ENCODE measurements at places on chromosomes 5 and 9. TPM values are rescaled to one million over a fixed set of nuclear protein-coding genes. Genes with fewer than 3 reads are reported as not detected.

Gene EGFL7
- 142 TPM for total RNA-seq

Gene CER1
- not detected for total RNA-seq

Gene CDC25C
- 39.8 TPM for total RNA-seq

Gene OTP
- total RNA-seq, result not detected

Gene WDR31
- total RNA-seq, result 1.9 TPM

Gene SLC34A1
- not detected for total RNA-seq

Gene TAF11L6
- total RNA-seq, result not detected

Gene FRMPD1
- not detected for total RNA-seq

Gene GABRA6
- total RNA-seq, result not detected

Gene RELL2
- total RNA-seq, result 9.9 TPM

Gene PTGS1
- total RNA-seq, result not detected

DNA sequence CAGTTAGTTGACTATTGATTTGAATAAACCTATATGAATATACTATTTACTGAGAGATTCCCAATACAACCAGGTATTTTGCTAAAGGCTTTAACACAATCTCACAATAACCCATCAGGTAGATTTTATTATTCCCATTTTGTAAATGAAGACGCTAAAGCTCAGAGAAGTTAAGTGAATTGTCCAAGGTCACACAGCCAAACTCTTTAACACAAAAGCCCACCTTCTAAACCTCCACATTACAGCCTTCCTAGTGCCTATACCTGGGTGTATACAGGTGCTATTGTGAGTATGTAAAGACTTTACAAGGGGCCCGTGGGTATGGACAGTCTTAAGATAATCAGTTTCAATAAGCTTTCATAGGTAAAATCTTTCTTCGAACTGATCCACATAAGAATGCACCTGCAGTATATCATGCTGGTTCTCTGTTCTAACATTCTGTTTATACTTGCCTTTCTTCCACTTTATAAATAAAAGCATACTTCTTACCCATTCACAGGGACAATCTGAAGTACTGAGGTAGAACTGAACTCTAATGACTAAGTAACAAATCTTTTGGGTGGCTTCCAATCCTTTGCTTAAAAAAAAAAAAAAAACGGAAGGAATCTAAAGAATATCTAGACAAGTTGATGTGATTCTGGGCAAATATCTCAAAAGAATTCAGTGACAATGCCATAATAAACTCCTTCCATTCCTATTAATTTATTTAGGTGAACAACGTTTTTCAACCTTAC, 59.1 kb downstream of the PJA2 start:
- DNase-seq, result no peak

- no peak for DNase-seq
Observed at GRCh38 chr5:177334155-177334551, 17.3 kb downstream of the LMAN2 start.

DNA sequence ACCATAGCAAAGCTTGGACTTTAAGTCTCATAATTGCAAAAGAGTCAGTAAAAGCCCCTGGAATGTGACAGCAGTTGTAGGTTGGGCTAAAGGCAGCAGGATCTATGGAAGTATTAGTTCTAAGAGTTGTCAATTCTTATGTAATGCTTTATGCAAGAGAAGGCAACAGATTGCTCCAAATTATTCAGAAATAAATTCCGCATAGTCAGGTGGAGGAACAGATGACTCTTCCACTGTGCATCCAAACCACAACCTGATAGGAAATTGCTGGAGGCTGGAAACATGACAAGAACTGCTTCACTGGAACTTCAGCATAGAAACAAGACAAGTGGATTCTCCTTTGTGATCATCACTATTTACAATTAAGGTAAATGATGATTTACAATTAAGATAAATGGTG, 101.0 kb downstream of the STARD4 start:
- DNase-seq, result peak; percentile 92

GRCh38 chr5:178839319-178839704, 20.4 kb upstream of the ZNF354B start:
- peak; percentile 2 for DNase-seq

GRCh38 chr9:107087222-107087621, 195.9 kb upstream of the RAD23B start:
- DNase-seq, result no peak

GRCh38 chr9:26462751-26463150, 429.9 kb downstream of the CAAP1 start:
- no peak for DNase-seq

GRCh38 chr5:178314961-178315820, 82.6 kb upstream of the PHYKPL start:
- DNase-seq, result no peak

- no peak for DNase-seq
Observed at GRCh38 chr9:8489835-8490234, 690.3 kb upstream of the DMAC1 start.

DNA sequence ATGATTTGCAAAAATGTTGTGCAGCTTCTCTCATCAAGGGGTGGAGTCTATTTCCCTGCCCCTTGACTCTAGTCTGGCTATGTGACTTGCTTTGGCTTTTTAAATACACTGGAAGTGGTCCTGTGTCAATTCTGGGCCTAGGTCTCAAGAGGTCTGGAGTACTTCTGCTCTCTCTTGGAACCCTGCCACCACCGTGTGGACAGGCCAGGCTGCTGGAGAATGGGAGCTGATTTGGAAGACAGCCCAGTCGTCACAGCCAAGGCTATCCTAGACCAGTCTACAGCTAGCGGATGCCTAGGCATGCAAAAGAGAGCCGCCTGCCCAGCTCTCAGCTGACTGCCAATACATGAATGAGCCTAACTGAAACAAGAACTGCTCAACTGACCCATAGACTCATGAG, 56.7 kb upstream of the CLINT1 start:
- DNase-seq, result peak; percentile 94

- DNase-seq, result no peak
Observed at GRCh38 chr9:78566521-78566920, 269.6 kb downstream of the PSAT1 start.

DNA sequence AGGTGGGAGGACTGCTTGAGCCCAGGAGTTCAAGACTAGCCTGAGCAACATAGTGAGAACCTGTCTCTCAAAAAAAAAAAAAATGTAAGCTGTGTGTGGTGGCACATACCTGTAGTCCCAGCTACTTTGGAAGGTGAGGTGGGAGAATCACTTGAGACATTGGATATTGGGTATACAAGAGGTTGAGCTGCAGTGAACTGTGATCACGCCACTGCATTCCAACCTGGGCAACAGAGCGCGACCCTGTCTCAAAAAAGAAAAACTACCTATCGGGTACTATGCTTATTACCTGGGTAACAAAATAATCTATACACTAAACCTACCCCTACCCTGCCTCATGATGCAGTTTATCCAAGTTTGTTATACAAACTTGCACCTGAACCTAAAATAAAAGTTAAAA, 64.9 kb downstream of the AOPEP start:
- DNase-seq, result no peak

DNA sequence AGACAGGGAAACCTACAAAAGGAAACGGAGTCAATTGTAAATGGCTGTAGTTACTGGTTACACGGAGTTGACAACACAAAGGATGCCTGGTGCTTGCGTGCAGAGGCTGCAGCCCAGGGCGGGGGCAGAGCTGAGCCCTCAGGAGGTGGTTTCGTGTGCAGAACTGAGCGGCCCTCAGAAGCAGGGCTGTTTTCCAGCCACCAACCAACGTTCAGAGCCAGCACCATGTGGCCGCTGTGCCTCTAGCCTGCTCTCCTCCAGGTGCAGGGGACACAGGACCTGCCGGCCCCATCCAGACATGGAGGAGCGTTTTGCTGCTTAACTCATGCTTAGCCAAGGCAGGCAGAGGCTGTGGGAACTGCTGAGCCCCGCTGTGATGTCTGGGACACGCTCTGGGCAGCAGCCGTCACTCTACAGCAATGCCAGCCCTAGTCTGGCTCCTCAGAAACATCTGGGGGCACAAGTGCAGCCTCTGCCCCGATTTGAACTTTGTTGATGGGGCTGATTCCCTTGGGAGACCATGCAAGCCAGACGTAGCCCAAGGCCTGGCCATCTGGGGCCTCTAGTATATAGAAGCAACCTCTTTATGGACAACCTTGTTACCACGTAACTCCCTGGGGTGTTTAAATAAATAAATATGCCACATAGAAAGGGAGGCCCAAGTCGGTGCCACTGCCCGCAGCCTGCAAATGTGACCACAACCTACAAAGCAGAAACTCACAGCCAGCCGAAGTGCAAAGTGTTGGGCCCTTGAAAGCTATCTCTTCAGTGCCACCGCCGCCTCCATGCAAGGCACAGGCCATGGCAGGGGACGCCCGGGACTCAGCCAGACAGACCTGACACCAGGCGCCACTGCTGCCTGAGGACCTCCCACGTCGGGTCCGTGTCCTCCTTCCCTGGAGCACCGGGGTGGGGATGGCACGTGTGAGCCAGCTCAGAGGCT, 42.1 kb downstream of the NKD2 start:
- DNase-seq, result no peak

DNA sequence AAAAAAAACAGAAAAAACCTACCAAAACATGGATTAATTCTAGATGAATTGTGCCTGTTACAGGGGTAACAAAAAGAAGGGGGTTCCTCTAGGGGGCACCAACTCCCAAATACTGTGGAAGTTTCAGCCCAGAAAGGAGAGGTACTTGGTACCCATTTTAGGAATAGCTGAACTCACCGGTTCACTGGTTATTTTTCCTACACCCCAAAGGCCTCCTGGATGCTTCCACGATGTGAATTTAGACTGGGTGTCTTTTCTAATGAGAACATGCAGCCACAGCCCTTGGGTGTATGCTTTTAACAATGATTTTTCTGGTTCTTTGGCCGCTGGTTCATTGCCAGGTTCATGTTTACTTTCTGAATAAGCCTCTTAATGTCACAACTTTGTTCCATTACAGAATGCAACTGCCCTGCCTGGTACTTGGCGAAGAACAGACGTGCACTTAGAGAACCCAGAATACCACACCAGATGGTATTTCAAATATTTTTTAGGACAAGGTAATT, 46.7 kb downstream of the GARNL3 start:
- peak; percentile 22 for DNase-seq

- DNase-seq, result no peak
Observed at GRCh38 chr5:110371011-110371724, 355.3 kb downstream of the TMEM232 start.

DNA sequence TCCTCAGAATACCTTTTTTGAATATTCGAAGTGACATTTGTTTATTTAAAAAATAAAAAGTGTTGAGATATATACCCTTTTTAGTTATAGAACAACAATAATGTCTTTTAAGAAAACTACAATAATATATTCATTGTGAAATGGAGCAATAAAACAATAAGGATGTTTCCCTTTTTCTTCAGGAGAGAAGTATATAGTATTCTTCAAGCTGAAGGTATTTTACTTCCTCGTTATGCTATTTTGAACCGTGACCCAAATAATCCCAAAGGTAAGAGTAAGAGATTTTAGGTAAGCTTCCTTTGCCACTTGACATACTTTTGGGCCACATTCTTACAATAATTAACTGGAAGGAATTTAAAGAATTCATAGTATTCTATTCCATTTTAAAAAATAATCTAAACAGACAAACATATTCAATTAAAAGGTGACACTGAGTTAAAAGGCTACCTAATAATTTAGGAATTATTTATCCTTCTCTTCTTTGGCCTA, 18.1 kb downstream of the PPIP5K2 start:
- DNase-seq, result no peak

GRCh38 chr5:172881691-172882370, 47.8 kb downstream of the ERGIC1 start:
- no peak for DNase-seq

GRCh38 chr5:61186634-61187033, 24.4 kb upstream of the SMIM15 start:
- DNase-seq, result no peak

GRCh38 chr9:87618226-87618625, 107.7 kb upstream of the CTSL start:
- no peak for DNase-seq

DNA sequence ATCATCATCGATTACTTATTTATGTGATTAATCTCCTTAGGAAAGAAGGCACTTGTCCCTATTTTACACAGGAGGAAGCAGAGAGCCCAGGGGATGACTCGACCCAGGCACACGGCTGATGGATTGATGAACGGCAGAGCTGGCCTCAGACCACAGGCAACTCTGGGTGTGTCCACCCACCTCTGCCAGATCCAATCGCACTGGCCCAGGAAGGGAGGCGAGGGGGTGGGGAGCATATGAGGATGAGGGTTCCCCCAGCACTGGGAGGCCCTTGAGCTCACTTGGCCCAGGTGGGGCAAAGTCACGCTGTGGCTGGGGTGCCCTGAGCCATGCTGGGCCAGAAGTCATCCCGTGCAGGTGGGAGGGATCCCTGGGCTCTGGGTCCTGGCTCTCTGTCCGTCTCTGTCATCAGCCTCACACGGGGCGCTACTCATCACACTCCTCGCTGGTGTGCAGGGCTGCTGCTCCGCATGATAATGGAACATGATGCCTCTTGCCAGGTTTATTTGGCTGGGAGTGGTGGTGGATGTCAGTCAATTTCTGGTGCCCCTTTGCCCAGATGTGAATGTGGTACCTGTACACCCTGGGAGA, 160.1 kb downstream of the GAPVD1 start:
- DNase-seq, result no peak

GRCh38 chr9:37342895-37343294, 79.6 kb upstream of the GRHPR start:
- DNase-seq, result no peak

- DNase-seq, result peak; percentile 81
Observed at GRCh38 chr5:58460732-58461286, 923 bp upstream of the PLK2 start.

DNA sequence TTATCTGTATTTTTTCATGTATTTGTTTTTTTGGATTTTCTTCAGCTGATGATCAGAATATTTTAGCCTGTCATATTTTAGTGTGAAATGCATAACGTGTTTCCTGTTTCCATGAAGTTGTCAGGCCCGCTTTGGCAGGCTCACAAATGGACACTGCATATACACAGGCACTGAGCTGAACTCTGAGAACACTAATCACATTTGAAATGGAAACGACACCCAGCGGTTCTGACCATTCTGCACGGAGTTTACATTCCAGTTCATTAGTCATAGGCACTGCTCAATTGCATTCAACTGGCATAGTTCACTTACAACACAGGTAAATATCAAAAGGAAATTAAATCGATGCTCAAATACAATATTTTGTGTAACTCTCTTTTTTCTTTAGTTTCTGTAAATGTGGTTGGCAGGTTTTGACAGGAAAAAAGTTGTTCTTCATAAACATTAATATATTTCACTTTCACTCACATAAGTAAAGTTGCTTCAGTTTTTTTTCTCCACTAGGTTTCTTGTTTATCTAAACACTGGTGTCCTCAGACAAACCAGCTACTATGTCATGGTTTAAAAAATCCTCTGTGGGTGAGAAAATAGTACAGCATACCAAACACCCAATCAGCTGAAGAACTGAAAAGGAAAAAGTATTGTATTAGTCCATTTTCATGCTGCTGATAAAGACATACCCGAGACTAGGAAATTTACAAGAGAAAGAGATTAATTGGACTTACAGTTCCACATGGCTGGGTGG, 559.0 kb upstream of the DAP start:
- no peak for DNase-seq

DNA sequence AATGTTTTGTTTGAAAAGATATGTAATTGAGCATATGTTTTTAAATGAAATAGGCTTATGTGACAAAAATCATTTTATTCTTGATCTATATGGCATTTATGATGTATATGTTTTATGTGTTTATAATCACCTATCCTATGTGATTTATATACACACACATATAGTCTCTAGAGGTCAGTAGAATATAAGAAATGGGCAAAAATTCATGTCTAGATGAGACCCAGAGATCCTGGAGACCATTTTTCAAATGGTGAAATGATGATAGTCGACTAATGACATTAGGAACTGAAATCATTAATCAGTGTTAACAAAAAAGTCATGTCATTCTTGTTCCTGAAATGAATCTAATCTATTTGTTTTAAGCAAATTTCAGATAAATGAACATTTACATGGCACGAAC, 709.2 kb upstream of the WWC1 start:
- no peak for DNase-seq

GRCh38 chr9:98428454-98428853, 173.0 kb upstream of the TBC1D2 start:
- DNase-seq, result no peak
